ENCODE measurements at places on chromosomes 1 and 21.
A peak's percentile ranks its signal among the peaks of the same experiment; 100 is the strongest.

DNA sequence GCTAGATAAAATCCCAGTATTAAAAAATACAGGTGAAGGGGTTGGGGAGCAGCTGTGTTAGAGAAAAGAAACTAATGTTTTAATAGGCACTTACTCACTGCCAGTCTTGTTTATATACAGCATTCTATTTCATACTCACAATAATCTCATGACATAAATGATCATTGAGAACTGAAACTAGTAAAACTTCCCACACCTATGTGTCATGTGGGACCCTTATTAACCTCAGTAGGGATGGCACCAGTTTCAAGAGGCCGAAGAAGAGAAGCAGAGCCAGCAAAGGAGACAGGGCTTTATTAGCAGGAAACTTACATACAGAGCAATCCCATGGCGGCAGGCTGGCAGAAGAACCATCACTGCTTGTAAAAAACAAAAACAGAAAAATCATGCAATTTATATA lies 48.8 kb upstream of the KCNH1 start:
- DNase-seq, result no peak

GRCh38 chr1:156692925-156693847 lies 12.2 kb downstream of the CRABP2 start:
- no peak for DNase-seq

- no peak for DNase-seq
Measured at GRCh38 chr1:4003846-4004505, 103.9 kb upstream of the C1orf174 start.

DNA sequence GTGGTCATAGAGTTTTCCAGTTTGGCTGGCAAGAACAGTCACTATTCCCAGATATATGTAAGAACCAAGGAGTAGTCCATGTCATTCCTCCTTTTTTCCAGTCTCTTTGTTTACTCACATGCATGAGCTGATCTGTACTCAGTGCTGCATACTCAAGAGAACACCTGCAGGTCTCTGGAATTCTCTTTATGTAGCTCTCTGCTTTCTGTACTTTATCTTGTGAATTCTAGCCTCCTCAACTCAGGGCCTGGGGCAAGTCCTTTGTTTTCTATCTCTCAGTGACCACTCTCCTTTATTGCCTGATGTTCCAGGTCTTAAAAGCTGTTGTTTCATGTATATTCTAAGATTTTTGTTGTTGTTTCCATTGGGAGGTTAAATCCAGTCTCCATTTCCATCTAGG lies 478.9 kb downstream of the DPYD start:
- no peak for DNase-seq

DNA sequence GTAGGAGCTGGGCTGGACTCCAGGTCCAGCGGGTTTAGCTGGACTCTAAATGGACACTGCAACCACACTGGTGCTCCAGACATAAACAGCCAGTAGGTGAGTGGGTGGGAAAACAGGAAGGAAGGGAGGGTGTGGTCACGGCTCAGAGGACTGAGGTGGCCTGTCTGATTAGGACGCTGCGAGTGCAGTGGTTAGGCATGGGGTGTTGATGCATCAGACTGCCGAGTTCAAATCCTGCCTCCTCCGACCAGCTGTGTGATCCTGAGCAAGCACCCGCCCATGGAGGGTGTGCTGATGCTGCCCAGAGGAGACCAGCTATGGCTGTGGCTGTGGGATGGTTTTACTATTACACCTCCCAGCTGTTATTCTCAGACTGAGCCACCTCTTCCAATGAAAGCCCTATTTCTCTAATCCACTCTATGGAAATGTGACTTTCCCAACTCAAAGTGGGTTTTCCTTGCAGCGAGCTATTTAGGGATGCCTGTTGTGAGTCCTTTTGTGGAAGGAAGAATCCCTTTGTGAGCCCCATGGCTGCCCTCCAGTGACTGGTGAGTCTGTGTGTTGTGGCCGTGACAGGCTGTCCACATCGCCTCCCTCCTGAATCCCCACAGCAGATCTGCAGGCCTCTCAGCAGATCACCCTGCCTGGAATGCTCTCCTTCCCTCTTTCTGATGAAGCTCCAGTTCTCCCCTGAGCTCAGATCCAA lies 56.6 kb upstream of the EDN2 start:
- DNase-seq, result no peak

- DNase-seq, result no peak
Measured at GRCh38 chr21:44991538-44992483, 52.0 kb downstream of the SLX9 start.

DNA sequence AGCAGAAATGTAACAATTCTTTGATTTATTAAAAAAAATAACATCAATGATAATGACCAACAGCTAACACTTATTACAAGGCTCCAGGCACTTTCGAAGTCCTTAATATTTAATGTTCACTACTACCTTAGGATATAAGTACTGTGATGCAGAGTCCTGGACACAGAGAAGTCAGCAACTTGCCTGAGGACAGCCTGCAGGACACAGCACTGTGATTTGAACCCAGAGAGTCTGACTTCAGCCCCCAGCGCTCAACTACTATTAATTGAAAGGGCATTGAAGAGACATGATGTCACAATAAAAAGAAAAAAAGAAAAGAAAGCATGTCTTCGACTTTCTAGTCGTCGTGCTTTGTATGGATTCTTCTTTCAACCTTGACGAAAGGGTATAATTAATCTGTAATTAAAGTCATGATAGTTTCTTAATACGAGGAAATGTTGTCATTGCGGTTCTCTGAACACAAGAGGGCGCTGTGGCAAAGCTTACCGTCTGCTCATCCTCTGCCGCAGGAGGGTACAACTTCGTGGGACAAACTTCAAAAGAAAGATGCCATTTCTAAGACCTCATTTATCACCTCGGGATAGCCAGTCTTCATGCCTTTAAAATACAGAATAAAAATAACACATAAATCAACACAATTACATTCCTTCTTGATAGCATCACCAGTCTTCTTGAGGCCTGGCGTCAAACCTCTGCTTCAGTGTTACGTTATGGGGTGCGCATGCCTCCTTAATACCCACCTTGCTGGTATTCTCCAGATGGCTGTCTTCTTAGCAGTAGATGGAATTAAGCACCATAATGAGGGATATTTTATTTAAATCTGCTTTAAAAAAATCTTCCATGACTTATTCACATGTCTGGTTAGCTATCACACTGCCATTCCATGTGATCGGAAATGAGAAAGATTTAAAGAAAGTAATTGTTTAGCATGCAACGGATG lies 240.1 kb downstream of the DISC1 start:
- DNase-seq, result peak; percentile 77

DNA sequence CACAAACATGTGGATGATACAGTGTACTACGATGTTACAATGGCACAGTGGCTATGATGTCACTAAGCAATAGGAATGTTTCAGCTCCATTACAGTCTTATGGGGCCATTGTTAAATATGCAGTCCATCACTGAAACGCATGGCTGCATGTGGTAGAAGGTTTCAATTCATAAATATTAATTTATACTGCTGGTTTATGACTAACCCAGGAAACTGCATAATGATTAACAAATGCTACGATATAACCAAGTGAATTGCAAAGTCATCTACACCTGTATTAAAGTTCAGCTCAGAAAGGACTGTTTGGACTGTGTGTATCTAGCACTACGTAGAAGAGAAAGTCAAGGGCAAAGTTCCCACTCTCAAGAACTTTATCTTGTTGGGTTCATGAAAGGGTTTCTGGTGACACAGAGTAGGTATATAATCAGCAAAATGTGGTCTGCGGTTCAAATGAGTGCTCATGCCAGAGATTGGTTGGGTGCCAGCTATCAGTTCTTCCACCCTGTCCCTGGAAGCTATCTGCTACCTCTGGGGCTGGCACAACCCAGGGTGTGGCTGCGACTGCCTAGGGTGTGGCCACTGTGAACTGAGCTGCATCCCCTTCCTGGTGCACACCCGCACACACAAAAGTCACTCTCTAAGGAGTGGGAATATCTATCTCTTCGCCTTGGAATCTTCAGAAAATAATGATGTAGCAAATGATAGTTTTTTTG lies 14.8 kb downstream of the MGST3 start:
- no peak for DNase-seq

- no peak for DNase-seq
Measured at GRCh38 chr21:23986214-23986613, 1621.1 kb downstream of the MRPL39 start.

DNA sequence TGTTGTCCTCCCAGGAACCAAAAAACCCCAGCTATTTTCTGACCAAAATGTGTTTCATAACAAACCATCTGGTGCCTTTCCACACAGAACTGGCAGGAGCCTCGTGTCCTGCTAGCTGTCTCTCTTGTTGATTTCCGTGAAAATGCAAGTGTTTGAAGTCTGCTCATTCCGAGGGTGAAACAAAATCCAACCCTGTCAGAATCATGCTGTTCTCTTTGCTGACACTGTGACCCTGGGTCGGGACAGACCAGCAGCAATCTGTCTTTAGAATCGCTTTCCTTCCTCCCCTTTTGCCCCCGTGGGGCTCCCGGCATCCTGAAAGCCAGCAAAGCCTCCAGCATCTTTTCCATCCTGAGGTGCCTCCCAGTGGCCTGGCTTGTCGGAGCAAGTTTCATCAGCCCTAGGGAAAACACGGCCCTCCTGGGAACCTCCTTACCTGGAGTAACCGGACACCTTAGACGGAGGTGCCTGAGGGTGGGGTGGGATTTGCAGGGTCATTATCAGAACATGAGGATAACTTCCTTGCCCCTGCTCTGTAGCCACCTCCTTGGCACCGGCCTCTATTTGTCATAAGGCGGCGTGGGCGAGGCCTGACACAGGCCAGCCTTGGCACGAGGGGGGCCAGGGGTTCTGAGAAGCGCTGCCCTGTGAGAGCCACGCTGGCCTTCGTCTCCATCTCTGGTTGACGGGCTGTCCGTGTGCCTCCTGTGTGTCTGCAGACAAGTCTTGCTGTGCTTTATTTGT lies 24.9 kb downstream of the LDLRAP1 start:
- DNase-seq, result no peak

- DNase-seq, result no peak
Measured at GRCh38 chr1:17955302-17956285, 152.0 kb upstream of the IGSF21 start.

DNA sequence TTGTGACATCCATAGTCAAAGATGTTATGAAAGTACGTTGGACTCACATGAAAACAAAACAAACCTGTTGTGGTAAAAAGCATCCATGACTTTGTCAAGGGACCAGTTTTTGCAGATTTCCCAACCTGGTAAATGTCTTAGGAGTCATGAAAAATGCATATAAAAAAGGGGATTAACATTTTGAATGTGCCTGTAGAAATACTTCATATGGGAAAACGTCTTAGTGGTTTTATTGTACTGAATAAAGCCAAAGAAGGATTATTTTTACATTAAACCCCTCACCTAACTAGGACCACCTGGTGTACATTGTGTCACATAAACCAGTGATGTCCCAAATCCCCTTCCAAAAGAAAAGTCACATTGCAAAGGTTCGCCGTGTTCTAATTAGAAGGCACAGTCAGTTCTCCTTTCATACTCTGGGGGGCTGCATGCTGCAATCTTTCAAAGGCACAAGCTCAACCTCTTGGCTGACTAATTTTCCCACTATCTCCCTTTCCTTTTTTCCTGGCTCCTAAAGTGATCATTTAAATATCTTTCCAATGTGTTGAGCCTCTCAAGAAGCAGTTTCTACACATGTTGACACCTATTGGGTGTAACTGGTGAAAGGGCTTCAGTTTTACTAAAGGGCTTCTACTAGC lies 119.8 kb upstream of the SPAG17 start:
- no peak for DNase-seq

Measured in stimulated activated naive CD4-positive, alpha-beta T cell (primary cell).